ENCODE measurements at places on chromosomes 7 and 10.

- no peak for DNase-seq
Observed at GRCh38 chr7:116530107-116530820, 5.4 kb downstream of the CAV1 start.

- DNase-seq, result no peak
Observed at GRCh38 chr7:83001362-83002040, 161.2 kb downstream of the PCLO start.

DNA sequence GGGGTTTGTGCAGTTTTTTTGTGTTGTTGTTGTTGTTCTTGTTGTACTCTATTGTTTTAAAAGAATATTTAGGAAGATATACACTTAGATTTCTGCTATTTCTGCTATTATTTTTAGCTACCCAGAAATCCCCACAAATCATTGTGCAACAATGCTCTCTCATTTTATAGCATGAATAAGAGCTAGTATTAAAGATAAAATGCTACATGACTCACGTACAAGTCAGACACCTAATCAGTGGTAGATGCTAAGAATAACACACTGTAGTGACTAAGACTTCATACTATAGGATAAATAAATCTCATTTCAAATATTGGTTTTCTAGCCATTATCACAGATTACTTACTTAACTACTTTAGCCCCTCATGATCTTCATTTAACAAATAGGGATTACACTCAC is 920.5 kb downstream of the KCNMA1 start:
- no peak for DNase-seq

- no peak for DNase-seq
Observed at GRCh38 chr7:27237735-27238334, 4.8 kb upstream of the EVX1 start.

- no peak for DNase-seq
Observed at GRCh38 chr10:76910184-76910962, 727.2 kb downstream of the KCNMA1 start.

- DNase-seq, result no peak
Observed at GRCh38 chr10:130934293-130935127, 377.0 kb downstream of the TCERG1L start.

DNA sequence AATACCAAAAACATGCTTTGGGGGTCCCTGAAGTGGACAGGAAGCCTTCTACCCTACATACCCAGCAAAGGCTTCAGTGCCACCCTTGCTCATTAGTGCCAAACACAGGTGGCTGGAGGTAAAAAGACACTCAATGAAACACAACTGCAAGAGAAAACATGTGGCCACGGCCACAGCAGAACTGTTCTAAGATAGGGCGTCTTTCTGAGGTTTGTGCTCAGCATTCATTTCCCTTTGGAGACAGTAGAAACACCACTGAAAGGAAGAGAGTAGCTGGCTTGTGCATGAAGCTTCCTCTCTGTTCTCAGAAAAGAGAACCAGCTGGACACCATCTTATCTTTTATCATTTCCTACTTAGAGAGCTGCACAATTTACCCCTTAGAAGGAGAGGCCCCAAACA is 143.0 kb downstream of the PLXNA4 start:
- DNase-seq, result no peak

- DNase-seq, result no peak
Observed at GRCh38 chr7:78141522-78142281, 343.1 kb downstream of the PHTF2 start.

GRCh38 chr7:128215281-128215680 is 25.8 kb upstream of the LEP start:
- no peak for DNase-seq

GRCh38 chr7:1692515-1693418 is 22.7 kb downstream of the ELFN1 start:
- DNase-seq, result no peak

DNA sequence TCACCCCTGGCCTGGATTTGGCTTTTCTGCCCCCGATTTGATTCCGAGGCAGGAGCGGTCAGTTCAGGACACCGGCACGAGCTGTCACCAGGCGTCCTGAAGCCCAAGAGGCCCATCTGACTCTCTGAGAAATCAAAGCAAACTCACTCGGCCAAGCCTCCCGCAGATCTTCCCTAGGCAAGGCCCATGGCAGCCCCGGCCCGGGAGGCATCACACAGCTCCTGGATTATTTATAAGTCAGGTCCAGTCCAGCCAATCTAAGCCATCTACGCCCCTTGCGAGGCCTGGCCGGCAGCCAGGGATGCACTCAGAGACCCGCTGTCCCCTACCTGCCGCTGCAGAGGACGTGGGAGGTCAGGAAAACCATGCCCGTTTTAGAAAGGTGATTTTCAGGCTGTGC is 87.3 kb upstream of the DIP2C start:
- no peak for DNase-seq

GRCh38 chr10:30436191-30436611 is 2.2 kb downstream of the MAP3K8 start:
- no peak for DNase-seq

GRCh38 chr7:33667196-33667595 is 238.1 kb upstream of the BMPER start:
- no peak for DNase-seq

GRCh38 chr7:29471444-29472138 is 92.0 kb upstream of the PRR15 start:
- no peak for DNase-seq

DNA sequence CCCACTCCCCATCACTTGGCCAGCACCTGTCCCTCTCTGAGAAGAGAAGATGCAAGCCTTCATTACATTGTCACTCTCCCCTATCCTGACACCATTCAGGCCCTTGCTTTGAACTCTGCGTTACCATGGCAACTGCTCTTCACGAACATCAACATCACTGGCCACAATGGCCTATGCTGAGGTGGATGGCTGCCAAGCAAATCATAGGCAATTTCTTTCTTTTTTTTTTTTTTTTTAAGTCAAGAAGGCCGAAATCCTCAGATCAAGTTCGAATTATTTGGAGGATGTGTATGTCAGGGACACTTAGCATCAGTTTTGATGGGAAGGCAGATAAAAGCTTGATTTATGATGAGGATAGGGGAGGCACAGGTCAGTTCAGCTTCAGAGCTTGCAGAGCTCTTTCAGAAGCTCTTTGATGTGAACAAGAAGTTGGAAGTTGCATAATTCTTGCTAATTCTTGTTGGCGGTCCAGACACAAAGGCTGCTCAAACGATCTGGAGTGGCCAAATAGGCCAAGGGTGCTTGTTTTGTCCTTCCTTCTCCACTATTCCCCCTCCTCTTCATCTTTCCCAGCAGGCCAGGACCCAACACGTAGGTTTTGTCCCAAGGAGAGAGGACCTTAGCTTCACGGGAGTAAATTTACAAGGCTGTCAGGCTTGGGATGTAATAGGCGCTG is 179.9 kb upstream of the NPVF start:
- DNase-seq, result no peak

GRCh38 chr7:21355406-21355874 is 72.4 kb upstream of the SP4 start:
- no peak for DNase-seq

DNA sequence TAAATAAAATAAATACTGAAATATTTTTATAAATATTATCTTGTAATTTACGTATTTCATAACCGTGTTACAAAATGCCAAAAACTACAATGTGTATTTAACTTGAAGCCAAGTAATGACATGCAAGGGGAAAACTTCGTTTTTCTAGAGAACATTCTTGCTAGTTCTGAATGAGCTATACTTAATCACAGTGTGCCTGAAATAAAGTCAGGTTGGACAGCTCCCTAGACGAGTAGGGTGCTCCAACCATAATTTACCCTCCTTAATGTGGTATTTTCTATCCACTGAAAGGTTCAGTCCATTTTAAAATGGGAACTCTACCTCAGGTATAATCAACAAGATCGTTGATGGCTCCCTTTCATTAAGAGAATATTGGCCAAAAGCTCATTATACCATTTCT is 194.5 kb upstream of the AHR start:
- no peak for DNase-seq

GRCh38 chr10:130757271-130757670 is 554.2 kb downstream of the TCERG1L start:
- no peak for DNase-seq

GRCh38 chr10:71950683-71951082 is 13.5 kb upstream of the CHST3 start:
- no peak for DNase-seq

- no peak for DNase-seq
Observed at GRCh38 chr7:114944745-114945625, 23.1 kb downstream of the MDFIC start.

- DNase-seq, result no peak
Observed at GRCh38 chr7:5360971-5361370, 62.7 kb downstream of the TNRC18 start.

GRCh38 chr10:97851341-97852001 is 1.8 kb downstream of the GOLGA7B start:
- peak; percentile 8 for DNase-seq

DNA sequence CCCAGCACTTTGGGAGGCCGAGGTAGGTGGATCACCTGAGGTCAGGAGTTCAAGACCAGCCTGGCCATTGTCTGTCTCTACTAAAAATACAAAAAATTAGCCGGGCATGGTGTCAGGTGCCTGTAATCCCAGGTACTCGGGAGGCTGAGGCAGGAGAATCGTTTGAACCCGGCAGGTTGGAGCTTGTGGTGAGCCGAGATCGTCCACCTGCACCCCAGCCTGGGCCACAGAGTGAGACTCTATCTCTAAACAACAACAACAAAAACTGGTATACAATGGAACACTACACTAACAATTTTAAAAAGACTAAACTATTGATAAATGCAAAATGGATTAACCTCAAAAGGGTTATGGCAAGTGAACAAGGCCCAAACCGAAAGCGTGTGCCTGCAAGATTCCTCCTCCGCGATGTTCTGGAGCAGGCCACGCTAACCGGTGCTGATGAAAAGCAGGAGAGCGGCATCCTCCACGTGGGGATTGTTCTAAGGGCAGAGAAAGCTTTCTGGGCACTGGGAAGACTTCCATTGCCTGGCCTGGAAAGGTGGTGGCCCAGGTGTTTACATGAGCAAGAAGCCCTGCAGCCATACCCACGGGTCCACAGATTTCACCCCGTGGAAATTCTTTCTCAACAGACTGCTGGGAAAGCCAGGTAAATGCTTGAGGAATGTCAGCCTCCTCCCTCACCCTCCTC is 53.8 kb downstream of the PDGFA start:
- no peak for DNase-seq

- no peak for DNase-seq
Observed at GRCh38 chr7:9698375-9698774, 1265.0 kb downstream of the NXPH1 start.

- DNase-seq, result peak; percentile 16
Observed at GRCh38 chr10:104209575-104210198, 22.5 kb downstream of the CFAP43 start.

GRCh38 chr10:24383681-24384106 is 174.8 kb downstream of the KIAA1217 start:
- DNase-seq, result no peak

- DNase-seq, result no peak
Observed at GRCh38 chr10:31014161-31014875, 17.3 kb downstream of the ZNF438 start.

- DNase-seq, result no peak
Observed at GRCh38 chr7:2211259-2211880, 21.4 kb downstream of the MAD1L1 start.

DNA sequence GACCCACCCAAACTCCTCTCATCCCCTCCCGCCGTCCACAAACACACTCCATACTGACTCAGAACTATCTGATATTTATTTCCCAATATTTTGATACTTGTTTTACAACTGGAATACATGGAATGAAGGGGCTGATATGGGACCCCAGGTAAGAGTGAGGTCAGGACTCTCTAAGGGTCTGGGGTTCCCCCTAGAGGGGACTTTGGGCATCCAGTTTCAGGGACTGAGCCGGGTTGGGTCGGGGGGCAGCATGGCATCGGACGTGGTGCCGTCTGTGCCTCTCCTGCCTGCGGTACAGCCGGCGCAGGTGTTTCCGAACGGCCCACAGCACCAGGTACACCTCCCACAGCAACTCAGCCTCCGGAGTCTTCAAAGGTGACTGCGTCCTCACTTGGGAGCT is 7.5 kb downstream of the SPACDR start:
- DNase-seq, result no peak

DNA sequence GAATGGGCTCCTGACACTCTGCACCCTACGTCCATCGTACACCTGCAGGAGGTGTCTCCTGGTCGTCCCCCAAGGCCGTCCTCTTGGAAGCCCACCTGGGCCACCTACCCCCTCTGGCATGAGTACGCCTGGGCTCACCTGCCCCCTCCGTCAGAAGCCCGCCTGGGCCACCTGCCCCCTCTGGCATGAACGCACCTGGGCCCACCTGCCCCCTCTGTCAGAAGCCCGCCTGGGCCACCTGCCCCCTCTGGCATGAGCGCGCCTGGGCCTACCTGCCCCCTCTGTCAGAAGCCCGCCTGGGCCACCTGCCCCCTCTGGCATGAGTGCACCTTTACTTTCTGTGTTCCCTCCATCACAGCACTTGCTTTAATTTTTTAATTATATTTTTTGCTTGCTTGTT is 401.2 kb downstream of the PTPRN2 start:
- DNase-seq, result no peak

GRCh38 chr10:127849224-127849623 is 43.5 kb downstream of the CLRN3 start:
- no peak for DNase-seq

DNA sequence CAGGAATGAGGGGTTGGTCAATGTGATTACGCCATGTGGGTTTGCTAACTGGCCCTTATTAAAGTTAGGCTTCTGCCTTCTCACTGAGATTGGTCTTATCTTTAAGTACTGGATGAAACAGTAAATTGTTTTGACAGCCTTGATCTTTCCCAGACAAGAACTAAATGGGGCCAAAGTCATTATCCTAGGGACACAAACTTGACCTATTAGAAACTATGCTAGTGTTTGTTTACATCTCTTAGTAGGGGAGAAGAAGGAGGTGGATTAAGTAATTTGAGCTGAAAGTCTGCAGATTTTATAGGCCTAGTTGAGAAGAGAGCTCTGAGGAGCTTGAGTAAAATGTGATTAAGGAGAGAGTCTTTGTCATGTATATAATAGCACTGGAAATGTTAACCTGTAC is 386.9 kb downstream of the HTR7 start:
- DNase-seq, result no peak

DNA sequence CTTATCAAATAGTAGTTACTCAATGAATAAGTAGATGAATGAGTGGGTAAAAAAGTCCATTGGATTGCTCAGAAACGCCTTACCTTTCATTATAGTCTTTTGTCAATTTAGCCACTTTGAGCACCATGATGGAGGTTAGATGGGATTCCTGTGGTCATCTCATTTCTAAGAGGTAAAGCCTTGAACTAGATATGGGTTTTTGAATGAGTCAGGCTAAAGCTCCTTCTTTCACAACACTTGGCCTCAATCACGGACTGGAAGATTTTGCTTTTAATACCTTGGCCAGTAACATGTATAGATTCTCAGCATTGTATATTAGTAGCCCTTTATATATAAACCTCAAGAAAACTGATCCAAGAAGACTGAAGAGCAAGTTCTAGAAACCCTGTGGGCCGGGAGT is 99.7 kb upstream of the CCDC6 start:
- DNase-seq, result no peak

All from T follicular helper cell (primary cell).